ENCODE measurements at places on chromosomes 12 and 14.
A peak's percentile ranks its signal among the peaks of the same experiment; 100 is the strongest.

DNA sequence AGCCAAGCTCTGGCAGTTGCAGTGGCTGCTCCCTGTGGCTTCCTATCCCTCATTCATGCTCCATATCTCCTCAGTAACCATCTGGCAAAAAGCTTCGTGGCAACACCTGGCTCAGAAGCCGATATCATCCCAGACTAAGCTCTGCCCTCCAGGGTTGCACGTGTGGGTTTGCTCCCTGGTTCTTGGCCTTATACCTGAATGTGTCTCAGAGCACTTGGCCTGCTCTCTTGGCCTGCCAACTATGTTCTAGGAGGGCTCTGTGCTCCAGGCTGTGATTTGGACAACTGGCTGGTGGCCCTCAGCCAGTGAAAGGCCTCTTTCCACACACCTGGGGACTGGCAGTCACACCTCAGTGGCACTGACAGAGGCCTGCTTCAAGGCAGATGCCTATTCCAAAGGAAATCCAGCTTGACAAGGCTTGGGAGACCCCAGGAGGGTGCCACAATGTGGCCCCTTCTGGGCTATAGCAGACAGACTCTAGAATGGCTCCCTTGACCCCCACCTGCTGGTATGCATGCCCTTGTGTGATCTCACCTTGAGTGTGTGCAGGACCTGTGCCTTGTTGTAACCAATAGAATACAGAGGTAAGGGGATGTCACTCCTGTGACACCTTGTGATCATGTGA lies 10.5 kb downstream of the PLD4 start:
- DNase-seq, result no peak

- DNase-seq, result no peak
These were observed 414.4 kb downstream of the DPF3 start for GRCh38 chr14:72479461-72479931.

DNA sequence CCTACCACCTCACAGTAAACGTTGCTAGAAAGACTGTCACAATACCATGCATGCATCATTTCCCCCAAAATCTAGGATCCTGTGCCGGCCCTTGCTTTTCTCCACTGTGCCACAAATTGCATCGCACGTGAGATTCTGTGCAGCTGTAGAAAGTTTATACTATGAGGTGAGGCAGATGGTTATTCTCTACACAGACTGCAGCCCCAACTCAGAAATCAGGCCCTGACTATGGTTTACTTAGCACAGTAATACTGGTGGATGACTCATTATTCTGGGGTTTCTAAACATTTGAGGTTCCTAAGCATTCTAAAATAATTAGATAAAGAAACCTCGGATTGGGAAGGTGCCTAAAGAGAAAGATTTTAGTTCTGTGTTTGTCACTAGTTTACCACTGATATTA lies 163.8 kb upstream of the CCDC198 start:
- no peak for DNase-seq

GRCh38 chr12:98750511-98750910 lies 105.4 kb downstream of the APAF1 start:
- DNase-seq, result no peak

DNA sequence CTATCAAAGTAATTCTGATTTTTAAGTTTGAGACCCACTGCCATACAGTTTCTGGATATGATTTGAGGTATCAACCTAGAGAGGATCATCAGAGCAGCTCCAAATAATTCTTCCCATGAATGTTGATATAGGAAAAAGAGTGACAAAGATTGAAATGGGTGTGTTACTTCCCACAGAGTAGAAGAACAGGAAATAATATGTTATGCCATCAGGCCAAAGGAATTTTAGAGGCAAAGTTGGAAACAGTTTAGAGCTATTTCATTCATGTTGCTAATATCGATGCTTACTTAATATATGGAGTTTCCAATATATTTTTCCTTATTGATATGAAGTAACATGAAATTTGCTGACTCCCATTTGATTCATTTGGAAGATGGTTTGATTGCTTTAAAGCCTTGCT lies 8.9 kb upstream of the MSRB3 start:
- DNase-seq, result no peak

DNA sequence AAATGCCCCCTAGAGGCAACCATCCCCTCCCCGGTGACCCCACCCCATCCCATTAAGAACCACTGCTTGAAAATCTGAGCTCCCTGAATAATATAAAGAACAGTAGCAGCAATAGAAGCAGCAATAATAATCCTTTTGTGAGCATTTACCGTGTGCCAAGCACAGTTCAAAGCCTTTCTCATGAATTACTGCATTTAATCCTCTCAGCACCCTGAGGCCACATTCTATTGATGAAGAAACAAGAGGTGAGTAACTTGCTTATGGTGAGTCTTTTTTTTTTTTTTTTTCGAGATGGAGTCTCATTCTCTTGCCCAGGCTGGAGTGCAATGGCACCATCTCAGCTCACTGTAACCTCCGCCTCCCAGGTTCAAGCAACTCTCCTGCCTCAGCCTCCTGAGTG lies 65.0 kb downstream of the KCNK10 start:
- DNase-seq, result no peak

GRCh38 chr14:68239988-68240771 lies 420.6 kb downstream of the RAD51B start:
- DNase-seq, result no peak

DNA sequence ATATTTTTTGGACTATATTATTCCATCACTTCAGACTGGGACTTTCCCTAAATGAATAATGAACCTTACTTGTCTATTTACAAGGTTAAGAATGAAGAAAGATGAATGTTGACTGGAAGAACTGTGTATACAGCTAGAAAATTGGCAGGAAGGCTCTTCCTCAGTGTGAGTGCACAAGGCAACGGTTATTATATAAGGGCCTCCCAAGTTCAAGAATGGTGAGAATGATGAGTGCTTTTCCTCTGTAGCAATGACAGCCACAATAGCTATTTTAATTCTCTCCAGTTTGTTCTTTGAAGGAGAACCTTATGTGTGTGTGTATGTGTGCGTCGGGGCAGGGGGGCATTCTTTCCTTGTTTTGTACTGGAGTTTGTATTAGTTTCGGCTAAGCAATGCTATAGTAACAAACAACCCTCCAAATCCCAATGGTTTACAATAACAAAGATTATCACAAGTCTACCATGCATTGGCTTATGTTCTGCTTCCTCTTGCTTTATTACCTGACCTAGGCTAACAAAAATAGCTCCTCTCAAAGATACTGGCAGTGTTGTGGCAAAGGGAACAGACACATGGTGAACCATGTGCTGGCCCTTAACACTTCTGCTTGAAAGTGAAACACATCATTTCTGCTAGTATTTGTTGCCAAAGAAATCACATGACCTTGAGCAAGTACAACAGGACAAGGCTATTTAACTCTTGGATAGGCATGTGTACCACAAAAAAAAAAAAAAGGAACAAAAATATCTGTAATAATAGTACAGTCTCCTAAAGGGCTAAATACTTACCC lies 139.5 kb downstream of the RMST start:
- no peak for DNase-seq

GRCh38 chr14:103279142-103280025 lies 54.7 kb upstream of the EIF5 start:
- DNase-seq, result no peak

- peak; percentile 6 for DNase-seq
These were observed 556 bp downstream of the MTHFD1 start for GRCh38 chr14:64388533-64389285.

DNA sequence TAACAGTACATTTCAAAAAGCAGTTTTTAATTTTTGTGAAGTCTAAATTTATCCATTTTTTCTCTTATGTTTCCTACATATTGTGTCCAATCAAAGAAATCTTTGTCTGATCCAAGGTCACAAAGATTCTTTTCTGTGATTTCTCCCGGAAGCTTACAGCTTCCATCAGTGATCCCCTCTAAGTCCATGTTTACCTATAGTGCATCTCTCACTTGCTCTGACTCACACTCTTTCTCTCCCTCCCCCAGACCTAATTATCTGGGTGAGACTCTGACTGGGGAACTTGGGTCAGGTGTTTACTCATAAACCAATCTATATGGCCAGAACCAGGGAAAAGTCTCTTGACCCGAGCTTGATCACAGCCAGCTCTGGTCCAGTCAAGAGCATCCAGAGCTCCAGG lies 224.4 kb downstream of the SPTSSA start:
- no peak for DNase-seq

DNA sequence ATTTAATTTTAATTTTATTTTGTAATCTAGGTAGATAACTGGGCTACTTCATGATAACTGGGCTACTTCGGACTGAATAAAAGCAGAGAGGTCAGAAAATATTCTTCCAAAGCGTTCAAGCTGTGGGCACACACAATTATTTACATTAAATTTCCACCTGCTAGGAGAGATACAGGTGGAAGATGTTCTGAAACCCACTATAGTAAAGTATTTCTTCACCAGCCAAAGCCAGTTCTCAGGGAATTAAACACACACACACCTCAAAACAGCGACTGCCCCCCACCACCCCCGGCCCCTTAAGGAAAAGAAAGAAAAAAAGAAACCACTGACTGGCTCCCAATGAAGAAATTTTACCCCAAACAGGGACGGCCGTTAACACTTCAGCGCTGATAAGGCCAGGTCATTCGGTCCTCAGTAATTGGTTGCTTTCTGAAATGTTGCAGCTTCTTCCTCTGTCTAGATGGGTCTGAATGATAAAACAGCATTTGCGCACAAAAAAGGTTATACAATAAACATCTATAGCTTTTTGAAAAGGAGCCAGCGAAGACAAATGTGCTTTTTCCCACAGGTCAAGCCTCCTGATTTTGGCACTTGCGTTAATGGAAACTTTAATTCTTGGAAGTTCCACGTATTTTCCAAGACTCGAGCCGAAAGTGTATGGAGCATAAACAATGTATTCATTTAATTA lies 771 bp upstream of the KCNJ8 start:
- DNase-seq, result no peak

DNA sequence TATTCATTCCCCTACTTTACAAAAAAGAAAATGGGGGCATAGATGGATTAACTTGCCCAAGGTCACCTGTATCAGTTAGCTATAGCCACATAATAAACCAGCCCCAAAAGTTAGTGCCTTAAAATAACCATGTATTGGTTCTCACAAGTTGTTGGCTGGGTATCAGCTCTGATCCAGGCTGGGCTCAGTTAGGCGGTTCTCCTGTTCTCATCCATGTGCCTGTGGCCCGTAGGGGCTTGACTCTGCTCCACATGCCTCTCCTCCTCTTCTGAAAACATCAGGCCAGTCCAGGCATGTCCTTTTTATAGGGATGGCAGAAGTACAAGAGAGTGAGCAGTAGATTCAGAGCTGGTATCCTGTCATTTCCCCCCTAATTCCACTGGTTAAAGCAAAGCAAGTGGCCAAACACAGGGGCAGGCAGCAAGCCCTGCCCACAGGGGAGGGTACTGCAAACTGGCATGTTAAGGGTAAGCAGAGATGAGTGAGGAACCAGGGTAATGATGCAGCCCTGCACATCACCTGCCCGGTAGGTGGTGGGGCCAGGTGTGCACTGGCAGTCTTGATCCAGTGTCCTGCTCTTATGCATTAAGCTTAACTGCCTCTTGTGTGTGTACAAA lies 47.9 kb upstream of the TUNAR start:
- peak; percentile 36 for DNase-seq
